ENCODE measurements at places on chromosomes 3 and 15.
A peak's percentile ranks its signal among the peaks of the same experiment; 100 is the strongest.

GRCh38 chr3:14730703-14731382 lies 55.9 kb downstream of the C3orf20 start:
- DNase-seq = no peak

DNA sequence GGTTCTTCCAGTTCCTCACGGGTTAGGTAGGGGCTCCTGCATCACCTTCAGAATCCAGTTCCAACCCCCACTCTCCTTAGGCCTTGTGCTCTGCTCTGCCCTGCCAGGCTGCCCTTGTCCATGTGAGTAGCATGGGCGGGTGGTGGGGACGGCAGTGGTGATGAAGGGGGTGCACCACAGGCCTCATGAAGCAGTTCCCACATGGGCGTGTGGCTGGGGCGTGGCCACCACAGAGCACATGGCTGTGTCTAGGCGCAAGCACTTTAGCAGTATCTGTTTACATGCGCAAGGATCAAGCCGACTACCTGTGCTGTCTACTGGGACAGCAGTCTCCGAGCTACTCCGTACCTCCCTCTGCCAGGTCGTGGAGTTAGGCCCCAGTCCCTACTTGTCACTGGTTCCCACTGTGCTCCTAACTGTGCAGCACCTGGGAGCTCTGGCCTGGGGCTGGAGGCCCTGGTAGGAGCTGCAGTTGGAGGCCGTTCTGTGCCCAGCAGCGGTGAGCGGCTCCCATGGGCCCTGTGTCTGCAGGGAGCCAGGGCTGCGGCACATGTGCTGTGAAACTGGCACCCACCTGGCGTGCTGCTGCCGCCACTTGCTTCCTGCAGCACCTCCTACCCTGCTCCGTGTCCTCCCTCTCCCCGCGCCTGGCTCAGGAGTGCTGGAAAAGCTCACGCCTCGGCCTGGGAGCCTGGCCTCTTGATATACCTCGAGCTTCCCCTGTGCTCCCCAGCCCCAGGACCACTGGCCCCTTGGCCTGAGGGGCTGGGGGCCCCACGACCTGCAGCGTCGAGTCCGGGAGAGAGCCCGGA lies 53.5 kb downstream of the PLXNA1 start:
- DNase-seq = no peak

DNA sequence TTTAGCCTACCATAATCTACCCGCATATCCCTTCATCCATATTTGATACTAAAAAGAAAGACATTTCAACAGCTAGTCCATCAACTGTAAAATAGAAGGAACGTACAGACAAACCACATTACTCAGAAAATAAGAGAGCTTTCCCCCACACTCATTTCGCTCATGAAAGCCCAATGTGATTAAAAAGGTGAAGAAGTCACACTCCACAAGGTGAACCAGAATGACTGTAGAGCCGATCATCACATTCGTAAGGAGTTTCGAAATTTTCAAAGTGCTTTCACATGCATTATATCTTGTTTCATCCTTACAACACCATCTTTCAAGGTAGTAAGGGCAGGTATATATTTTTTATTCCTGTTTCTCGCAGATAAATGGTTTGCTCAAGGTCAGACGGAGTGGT lies 225.3 kb downstream of the FOXP1 start:
- no peak for DNase-seq

DNA sequence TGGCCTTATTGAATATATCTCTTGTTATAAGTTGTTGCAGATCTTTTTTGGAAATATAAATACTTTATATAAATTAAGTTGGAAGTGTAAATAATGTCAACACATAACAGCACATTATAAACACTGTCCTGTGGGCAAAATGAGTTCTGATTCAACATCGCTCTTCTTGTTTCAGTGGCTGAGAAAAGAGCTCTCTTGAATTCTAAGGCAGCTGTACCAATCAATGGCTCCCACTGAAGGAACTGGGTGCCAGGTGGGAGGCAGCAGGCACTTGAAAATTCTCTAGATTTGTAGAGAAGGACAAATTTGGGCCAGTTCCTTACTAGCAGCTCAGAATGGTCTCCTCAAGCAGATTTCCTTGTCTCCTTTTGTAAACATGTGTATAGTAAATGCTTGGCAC lies 45.6 kb downstream of the CHST2 start:
- DNase-seq = no peak

- no peak for DNase-seq
These were observed 8.6 kb downstream of the CEP63 start for GRCh38 chr3:134494495-134494894.

GRCh38 chr3:100503448-100503847 lies 11.0 kb downstream of the TMEM45A start:
- no peak for DNase-seq

DNA sequence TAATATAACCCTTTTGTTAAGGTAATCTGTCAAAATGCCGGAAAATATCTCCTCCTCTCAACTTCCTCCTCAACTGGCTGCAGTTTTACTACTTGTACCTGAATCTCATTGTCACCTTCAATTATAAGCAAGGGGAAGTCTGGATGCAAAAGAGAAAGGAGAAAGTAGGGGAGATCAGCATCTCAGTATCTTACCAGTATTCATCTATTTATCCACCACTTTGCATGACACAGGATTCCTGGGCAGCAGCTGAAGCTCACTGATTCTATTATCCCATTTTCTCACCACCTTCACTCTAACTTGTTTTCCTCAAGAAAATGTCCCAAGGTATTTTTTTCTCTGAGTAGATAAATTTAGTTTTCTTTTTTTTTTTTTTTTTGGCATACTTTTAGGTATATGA lies 440.5 kb upstream of the CBLB start:
- no peak for DNase-seq

GRCh38 chr3:39101022-39101689 lies 6.3 kb downstream of the GORASP1 start:
- peak; percentile 34 for DNase-seq

GRCh38 chr3:154023148-154023547 lies 98.0 kb upstream of the ARHGEF26 start:
- no peak for DNase-seq

DNA sequence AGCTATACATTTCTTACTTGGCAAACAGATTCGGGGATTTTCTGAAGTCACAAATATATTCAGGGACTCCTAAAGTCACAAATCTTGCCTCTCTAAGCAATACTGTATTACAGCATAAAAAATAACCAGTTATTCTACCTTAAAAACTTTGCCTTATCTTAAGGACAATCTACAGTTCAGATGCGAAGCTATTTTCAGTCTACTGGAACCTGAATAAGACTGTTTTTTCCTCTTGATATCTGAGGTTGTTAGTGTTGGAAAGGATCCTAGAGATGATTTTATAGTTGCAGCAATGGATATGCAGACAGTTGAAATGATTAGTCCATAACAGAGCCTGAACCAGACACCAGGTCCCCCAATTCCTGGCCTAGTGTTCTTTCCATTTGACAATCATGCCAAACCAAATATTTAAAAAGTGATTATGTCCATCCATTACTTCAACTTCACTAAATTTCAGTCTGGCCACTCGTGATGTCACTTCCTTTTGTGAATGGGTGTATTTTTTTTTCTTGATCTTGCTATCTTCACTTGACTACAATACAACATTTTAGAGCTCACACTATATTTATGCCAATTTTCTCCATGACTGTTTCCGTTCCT lies 1.8 kb downstream of the HDGFL3 start:
- DNase-seq = no peak

DNA sequence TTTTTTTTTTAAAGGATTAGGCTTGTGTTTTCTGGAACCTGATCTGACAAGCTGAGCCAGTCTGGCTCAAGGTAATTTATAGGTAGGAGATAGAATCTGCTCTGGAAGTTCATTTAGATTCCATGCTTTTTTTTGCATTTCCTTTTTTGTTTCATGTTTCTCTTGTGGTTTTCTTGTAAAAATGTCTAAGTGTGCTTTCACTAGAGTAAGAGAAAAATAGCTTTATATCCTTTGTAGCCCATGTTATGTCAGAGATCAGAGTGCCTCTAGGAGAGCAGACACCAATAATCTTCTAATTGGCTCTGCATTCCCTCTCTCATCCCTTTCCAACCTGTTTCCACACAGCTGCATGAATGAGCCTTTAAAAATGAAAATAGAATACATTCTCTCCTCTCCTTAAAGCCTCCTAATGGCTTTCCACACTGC lies 389.8 kb upstream of the KCNMB2 start:
- no peak for DNase-seq

DNA sequence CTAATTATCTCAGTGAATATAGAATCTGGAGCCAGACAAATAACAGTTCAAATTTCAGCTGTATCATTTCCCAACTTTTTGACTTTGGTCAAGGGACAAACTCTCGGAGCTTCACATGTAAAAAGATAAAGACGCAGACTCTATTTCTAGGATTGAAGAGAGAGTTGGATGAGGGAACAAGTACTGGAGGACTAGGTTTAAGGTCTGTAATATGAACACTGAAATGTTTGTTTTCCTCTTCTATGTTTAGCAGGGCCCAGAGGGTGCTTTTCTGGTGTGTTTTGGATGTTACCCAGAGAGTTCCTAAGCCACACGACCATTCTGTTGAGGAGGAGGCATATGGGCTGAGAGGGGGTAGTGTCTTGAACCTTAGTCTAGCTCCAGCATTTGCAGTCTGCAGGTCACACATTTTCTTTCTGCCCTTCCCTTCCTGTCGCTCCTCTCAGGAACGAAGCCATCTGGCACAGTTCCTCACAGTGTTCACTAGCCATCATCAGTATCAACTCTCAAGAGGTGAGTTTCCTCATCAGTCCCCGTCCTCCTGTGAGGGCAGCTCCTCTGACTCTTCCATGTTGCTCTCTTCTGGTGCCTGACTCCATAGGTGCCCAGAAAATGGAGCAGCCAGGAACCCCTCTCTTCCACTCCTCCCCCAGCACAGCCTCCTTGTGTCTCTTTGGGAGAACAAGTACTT lies 250.1 kb downstream of the SQOR start:
- DNase-seq = no peak

DNA sequence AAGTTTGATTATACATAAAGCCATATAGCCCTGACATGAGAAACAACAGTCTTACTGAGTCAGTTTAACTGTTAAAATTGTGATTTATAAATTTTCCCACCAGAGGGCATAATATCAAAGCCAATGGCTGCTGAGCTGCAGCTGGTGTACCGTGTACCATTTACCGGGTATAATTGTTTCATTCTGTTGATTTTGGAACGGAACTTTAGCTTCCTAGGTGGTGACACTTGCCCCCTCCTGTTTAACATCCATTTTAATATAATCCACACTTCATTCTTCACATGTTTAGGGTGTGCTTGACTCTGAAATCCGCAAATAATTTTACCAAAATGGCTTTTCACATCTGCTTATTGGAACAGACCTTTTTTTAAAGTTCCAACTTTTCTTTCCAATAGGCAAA lies 72.8 kb downstream of the SLC9A9 start:
- DNase-seq = no peak

GRCh38 chr15:64855205-64855975 lies 13.7 kb downstream of the PLEKHO2 start:
- DNase-seq = no peak

GRCh38 chr3:168123201-168124176 lies 27.8 kb upstream of the GOLIM4 start:
- no peak for DNase-seq

DNA sequence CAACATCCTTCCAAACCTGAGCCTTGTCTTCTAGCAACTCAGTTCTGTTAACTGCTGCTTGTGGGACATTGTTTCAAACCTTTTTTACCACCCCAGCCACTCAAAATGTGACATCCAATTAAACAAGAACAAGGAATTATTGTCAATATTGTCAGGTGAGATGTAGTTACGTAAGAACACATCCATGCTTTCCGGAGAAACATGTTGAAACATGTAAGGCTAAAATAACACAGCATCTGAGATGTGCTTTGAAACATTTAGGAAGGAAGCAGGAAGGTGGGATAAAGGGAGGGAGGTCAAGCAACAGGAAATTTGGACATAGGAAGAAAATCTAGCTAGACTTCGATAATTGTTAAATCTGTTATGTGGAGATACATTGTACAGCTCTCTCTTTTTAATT lies 50.9 kb upstream of the PRICKLE2 start:
- no peak for DNase-seq

- no peak for DNase-seq
These were observed 51.9 kb downstream of the ROBO2 start for GRCh38 chr3:77091809-77092208.

GRCh38 chr3:173397161-173398110 lies at the start of gene NLGN1:
Gene NLGN1, plus strand, starts transcription at chr3:173397744.
- no peak for DNase-seq

GRCh38 chr15:100853676-100854440 lies 25.8 kb upstream of the ALDH1A3 start:
- DNase-seq = no peak

DNA sequence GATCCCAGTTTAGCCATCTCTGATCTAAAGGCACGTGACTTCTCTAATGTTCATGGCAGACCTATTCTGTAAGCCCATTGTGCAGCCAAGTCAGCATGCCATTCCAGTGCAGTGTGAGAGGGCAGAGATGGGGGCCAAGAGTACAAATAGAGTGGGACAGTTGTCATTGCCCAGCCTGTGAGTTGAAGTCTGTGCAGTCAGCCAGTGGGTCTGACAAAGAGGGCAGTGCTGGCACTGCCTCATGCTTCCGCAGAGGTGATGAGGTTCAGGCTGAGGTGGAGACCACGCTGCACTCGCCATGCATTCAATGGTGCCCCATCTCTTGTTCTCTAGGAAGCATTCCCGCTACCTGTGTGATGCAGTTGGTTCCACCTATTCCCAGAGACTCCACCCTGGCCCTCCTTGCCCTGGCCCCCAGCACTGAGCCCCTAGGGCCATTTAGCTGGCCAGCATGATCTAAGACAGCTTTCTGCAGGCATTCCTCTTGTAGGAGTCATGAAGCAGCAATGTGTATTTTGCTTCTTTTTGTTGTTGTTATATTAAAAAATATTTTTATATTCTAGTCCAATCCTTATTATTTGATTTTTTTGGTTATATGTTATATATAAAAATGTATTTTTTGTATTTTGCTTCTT lies 3.7 kb downstream of the MRAS start:
- DNase-seq = no peak

GRCh38 chr3:196246612-196247308 lies 30.4 kb downstream of the SLC51A start:
- DNase-seq = no peak

DNA sequence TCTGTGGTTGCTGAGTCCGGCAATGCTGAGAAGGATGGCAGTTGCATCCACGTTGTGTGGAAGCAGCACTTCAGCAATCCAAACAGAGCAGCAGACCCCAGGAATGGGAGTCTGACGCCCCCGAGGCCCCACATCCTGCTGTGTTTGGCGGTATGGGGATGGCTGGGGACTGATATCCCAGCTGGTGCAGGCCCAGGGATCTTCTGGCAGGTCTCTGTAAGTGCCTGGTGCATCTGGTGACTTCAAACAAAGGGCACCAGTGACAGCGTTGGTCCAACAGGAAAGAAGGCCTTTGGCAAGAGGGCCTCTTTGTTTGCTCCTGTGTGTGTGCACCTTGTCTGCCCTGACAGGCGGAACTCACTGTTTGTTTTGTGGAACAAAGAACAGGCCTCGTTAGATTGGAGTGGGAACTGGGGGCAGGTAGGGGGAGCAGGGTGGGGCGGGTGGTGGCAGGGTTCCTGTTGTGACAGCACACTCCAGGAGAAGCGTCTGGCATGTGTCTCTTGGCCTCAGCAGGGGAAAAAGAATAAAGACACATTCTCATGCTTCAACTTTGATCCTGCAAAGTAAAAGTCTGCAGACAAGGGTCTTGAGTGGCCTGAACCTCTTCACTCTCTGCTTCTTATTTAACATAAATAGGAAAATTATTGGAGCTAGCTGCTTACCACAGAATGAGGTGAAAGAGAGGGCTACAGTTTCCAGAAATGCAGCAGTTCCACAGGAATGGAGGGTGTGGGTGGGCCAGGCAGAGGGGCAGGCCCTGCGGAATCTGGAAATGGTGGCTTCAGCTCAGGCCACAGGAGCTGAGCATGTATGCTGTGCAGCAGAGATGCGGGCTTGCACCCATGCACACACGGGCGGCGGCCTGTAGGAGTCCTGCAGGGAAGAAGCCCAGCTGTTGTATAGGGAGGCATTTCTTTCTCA lies 94.5 kb upstream of the MYZAP start:
- no peak for DNase-seq

All from T-helper 9 cell (primary cell).